Stimulated activated CD8-positive, alpha-beta memory T cell treated with anti-CD3 and anti-CD28 coated beads, Interleukin-4, amount 100 ng/mL, for 24 hours (primary cell): ENCODE measurements at places on chromosomes 7 and 10.

DNA sequence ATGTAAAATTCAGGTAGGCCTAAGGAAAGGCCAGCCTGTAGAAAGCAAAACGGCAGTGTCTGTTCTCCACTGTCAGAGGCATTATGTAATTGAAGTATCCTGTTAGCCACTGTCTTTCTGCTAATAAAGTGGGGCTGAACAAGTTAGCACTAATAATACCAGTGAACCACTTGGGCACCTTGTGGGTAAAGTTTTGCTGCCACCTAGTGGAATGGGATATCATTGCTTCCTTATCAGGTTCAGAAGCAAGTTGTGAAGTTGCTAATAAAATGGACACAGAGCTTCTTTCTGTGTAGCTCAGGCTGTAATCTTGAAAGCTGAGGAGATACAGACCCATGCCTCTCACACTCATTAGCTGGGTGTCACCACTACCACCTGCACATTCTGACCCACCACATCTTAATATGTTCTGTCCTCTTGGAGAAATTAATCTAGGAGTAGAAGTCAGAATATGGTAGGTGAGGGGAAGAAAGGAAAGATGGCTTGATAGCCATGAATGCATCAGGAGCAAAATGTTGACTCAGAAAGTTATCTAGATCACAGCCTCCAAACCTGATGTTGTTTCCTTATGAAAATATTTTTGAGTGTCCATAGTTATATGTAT lies 175.1 kb downstream of the SEPTIN7 start:
- DNase-seq: no peak

- DNase-seq: no peak
These were observed 106.8 kb upstream of the DIP2C start for GRCh38 chr10:796233-796632.

DNA sequence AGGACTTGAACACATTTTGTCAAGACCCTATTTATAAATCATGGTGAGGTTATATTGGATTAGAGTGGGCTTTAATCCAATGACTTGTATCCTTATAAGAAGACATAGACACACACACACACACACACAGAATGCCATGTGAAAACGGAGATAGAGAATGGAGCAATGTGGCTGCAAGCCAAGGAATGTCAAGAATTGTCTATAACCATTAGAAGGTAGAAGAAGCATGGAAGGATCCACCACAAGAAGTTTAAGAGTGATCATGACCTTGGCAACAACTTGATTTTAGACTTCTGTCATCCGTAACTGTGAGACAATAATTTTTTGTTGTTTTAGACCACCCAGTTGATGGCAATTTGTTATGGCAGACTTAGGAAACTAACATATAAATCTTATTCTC lies 514.2 kb downstream of the TFEC start:
- no peak for DNase-seq

GRCh38 chr10:12703126-12703525 lies 298.4 kb downstream of the CCDC3 start:
- DNase-seq: no peak

- DNase-seq: no peak
These were observed 692.7 kb downstream of the MAGI2 start for GRCh38 chr7:78760620-78761355.

DNA sequence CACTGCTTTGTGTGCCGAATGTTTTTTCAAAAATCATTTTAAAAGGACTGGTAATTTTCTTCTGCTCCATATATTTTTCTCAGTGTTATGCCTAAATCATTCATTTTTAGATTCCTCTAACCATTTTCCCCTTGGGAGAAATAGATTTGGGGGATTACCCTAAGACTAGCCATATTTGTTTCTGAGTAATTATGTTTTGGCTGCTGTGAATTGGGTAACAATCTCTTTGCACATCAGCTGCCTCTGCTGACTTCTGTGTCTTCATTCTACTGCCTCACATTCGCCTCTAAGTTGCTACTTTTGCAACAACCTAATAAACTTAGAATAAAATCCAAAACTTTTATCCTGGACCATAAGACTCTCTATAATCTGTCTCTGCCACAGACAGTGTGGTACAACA lies 18.5 kb upstream of the MRC1 start:
- DNase-seq: no peak

- no peak for DNase-seq
These were observed 9.7 kb downstream of the ZMIZ1 start for GRCh38 chr10:79078367-79079053.

DNA sequence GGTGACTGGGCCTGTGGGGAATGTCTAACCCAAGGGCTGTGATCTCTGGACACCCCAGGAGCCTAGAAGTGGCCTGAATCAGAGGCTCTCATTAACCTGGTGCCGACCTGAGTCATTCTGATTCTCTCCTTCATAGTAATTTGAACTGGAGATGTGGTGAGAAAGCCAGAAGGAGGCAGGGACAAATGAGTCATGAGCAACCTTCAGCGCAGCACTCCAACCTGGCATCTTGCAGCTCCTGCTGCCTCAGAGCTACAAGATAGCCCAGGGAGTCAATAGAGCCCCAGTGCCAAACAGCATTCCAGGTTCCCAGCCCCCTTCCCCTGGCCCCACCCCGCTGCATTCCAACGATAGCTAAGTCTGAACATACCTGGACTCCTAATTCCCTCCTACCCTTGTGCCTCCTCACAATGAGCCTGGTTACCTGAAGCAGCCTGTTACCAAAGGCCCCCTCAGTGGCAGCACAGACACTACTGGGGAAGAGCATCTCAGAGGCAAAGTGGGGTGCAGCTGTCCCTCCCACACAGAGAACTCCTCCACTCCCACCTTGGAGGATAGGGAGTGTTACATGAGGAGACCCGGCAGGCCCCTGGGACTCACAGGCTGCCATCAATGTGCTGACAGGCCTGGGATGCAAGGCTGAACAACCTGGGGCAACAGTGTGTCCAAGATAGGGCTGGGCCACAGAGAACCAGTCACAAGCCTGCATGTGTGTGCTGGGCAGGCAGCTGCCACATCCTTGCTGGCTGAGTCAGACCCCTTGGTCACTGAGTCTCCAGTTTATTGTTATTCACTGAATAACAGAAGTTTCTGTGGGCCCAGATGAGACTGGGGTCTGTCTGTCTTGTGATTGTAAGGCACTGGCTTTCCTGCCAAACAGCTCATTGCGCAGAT lies 76.8 kb upstream of the LEP start:
- no peak for DNase-seq

- DNase-seq: no peak
These were observed 55.6 kb downstream of the ARHGAP22 start for GRCh38 chr10:48549236-48549635.

DNA sequence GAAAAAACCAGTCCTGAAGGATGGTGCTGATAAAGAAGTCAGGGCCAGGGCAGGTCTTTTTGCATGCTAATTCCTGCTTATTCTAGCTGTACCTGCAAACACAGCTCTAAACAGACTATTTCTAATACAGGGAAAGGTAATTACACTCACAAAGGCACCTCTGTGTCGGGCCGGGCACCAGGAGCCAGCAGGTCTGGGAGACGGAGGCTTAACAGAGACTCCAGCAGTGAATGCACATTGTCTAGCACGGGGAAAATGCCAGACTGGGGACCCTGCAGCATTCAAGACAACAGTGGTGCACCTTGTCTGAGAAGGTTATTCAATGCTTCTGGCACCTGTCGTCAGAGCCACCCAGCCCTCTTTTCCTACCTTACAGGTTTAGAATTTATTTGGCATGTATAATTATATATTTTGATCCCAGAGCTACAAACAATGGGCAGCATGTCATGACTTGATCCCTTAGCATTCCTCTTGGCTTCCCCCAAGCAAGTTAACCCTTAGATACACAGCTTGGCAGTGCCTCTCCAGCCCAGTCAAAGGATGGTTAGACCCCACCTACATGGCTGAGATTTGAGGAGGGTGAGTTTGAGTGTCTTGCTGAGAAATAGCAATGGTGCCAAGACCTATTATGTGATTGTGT lies 185.2 kb downstream of the SLC25A13 start:
- no peak for DNase-seq

DNA sequence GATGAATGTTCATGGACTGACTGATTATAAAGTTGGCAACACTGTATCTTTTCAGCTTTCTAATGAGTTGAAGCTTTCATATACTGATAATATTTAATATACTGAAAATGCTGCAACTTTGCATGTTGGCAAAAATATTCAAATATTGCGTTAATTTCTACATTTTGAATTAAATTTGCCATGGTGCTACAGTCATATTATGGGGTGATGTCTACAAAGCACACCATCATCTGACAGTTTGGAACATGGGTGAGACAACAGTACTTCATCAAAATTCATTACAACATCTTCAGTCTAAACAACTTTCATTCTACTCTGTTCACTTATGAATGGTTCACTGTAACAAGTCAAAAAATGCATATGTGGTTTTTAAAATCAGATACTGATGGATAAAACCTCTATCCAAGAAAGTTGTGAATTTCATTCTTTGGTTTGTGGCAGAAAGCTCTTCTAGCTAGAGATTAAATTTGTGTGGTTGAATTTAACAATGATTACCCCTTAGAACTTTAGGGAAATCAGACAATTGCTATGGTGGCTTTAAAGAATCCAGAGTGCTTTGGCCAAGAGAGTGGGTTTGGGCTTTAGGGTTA lies 136.4 kb downstream of the TMEM26 start:
- no peak for DNase-seq

DNA sequence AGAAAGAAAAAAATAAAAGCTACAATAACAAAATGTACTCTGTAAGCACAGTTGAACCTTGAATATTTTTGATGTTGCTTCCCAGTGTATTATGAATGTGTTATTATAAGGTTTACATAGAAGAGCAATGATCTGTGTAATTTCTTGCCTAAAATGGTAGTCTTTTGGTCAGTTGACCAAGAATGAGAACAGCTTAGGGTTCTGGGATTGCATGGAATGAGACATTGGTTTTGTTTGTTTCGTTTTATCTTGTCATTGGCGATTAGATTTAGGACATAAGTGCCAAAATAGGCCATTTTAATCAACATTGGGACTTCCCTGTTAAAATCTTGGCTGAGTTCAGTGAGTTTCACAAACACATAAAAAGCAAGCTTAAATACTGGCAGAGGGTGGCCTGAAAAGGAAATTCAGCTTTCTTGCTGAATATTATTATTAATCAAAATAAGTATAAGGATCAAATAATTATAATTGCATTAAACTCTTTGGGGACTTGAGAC lies 49.1 kb upstream of the GLCCI1 start:
- DNase-seq: no peak

GRCh38 chr7:113087071-113087998 lies 708 bp upstream of the GPR85 start:
- no peak for DNase-seq

DNA sequence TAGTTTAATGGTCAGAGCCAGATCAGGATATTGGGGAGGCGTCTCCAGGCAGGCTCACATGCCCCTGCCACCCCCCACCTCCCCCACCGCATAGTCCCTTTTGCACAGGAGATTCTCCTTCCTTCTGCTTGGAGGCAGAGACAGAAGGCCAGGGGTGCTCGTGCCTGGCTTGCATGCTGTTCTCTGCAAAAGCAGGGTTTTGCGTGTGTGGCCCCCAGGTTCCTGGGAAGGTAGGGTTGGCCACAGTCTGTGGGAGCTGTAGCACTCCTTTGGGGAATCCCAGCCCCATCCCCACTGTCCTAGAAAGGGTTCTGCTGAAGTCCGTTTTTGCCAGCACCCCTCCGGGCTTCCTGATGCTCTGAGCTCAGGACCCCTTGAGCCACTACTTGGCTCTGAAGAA lies 1.9 kb upstream of the TCERG1L start:
- no peak for DNase-seq

- DNase-seq: no peak
These were observed 7.8 kb upstream of the COMMD3 start for GRCh38 chr10:22308390-22308789.

DNA sequence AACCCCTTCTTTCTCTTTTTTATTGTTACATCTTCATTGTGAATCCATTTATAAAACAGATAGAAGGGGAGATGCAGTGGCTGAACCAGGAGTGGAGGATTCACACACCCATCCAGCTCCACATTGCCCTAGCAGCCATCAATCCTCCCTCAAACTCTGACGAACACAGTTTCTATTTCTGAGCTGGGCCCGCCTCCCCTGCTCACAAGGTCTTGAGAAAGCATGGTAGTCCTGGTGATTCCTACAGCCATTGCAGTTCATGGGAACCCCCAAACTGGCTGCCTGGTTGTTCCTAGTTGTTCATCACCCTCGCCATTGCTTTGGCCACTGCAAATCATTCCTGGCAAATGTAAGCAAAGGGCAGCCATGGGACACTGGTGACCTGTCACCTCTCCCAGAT lies 258.5 kb upstream of the AOAH start:
- no peak for DNase-seq

DNA sequence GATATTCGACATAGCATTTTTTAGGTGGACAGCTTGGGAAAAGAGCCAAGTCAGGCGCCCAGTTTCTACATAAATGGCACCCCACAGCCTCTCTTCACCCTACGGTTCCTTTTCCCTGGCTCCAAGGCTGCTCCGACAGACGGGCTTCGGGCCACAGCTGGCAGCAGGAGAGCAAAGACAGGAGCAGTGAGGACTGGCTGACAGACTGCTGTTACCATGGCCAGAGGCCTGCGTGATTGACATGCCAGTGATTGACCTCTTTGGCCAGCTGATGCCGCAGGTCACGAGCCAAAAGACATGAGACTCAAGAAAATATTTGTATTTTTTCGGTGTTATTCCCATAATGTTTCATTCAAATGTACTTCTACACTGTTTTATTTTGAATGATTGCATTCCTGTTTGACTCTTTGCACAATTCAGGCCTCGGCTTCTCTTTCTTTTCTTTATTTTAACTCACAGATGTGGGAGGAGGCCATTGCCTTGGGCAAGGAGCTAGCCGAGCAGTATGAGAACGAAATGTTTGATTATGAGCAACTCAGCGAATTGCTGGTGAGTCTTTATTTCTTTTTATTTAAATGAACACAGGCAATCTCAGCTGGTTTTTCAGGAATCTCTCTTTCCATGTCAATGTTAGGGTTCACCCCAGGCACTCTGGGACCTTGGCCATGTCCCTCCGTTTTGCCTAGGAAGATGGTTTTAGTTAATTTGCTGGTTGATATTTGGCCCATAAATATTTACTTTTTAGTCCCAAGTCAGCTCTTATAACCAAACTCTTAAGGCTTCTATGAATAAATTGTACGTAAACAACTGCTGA lies 146.3 kb upstream of the NPS start:
- no peak for DNase-seq

DNA sequence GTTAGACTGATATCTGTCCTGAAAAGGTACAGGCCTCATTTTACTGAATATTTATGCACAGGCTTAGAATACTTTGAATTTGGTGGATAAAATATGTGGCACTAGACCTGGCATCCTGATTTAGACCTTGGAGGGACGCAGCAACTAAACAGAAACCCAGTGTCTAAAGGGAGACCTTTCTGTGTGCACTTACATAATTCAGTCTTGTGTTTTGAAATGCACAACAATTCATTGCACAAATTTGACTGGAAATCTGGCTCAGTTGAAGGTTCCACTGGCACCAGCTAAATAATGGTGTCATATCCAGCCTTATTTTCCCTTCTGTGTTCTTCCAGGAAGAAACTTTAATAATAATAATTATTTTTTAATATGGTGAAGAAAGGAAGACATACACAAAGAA lies 142.1 kb downstream of the SND1 start:
- no peak for DNase-seq

DNA sequence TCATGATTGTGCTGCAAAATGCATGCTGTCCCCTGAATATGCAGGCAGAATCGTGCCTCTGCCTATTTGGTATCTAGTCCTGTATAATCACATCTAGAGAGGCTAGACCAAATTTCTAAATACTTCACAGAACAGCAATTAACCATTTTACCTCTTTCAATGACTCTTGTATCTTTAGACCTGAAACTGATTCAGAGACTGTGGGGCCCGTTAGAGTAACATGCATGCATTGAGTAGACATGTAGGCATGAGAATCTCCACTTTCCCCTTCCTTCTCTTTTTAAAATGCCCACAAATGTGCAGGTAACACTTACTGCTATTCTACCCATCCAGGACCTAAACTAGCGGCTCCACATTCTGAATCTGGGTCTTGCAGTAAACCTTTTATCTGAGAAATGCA lies 8.8 kb downstream of the ZNF92 start:
- no peak for DNase-seq
